GM20000 (cell line): ENCODE measurements at places on chromosomes 6 and 20.

DNA sequence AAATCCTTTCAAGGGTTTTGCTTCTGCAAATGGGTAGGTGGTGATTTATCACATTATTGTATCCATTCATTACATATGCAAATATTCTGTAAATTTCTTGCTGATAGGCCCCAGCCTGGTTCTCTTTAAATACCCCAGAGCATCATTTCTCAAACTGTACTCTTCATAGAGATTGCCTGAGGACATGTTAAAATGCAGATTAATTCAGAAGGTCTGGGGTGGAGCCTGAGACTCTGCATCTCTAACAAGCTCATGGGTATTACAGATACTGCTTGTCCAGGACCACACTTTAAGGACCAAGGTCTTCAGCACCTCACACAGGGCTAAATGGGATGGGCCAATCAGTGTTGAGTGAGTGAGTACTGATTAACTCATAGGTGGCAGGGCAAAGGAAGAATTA is 46.3 kb downstream of the PKHD1 start:
- DNase-seq = no peak

DNA sequence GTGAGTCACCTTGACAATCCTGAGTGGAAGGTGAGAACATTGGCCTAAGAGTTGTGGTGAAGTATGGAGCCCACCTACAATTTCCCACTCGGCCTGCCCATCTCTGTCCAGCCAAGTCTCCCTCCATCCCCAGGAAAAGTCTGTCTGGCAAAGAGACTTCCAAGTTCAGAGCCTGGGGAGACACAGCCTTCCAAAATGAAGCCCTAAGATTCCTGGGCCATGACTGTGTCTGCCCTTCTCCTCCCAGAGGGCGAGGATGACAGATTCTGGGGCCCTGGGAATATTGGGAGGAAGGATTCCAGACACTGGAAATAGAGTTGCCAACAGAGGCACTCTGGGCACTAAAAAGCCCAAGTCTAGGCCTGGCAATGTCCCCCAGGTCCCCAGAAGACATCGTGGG is 176.8 kb downstream of the NFATC2 start:
- DNase-seq = no peak

DNA sequence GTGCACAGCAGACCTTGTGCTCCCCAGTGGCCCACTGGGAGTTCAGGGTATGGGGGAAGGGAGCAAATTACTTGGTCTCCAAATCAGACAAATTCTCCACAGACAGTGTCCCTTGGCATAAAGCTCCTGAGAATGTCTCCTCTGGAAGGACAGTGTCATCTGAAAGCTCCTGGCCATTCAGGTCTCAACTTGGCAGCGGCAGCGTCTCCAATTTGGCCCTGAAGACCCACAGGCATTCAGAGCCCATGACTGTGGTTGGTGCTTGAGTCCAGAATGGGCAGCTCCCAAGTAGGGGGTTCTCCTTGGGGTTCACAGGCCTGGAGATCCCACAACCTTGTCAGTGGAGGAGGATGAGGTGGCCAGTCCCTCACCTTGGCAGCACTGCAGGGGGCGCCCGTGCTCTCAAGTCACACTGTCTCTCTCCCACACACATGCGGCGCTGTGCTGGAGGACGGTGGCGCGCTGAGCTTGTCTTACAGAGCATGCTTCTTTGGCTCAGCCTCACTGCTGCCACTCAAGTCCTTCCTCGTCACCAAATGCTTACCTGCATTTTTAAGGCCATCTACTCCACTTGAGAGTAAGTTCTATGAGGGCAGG is 20.7 kb downstream of the DYNLRB1 start:
- no peak for DNase-seq

- no peak for DNase-seq
Observed at GRCh38 chr6:14502551-14502950, 385.0 kb downstream of the CD83 start.

- DNase-seq = no peak
Observed at GRCh38 chr6:146981981-146982380, 222.2 kb upstream of the STXBP5 start.

GRCh38 chr6:163391985-163392384 is 22.5 kb upstream of the QKI start:
- no peak for DNase-seq

GRCh38 chr20:4289875-4290274 is 274.5 kb upstream of the RNF24 start:
- DNase-seq = no peak

DNA sequence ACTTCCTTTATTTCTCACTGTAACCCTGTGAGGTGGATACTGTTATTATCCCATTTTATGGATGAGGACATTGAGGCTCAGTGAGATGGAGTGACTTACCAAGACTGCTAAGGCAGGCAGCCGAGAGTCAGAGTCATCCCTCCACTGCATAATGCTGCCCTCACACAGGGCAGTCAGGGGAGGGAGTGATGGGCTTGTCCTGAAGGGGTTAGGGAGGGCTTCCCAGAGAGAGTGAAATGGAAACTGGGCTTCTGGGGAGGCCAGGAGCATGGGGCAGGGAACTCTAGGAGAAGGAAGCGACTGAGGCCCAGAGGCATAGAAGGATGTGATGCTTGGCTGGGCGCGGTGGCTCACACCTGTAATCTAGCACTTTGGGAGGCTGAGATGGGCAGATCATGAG is 31.1 kb downstream of the TM9SF4 start:
- DNase-seq = no peak

DNA sequence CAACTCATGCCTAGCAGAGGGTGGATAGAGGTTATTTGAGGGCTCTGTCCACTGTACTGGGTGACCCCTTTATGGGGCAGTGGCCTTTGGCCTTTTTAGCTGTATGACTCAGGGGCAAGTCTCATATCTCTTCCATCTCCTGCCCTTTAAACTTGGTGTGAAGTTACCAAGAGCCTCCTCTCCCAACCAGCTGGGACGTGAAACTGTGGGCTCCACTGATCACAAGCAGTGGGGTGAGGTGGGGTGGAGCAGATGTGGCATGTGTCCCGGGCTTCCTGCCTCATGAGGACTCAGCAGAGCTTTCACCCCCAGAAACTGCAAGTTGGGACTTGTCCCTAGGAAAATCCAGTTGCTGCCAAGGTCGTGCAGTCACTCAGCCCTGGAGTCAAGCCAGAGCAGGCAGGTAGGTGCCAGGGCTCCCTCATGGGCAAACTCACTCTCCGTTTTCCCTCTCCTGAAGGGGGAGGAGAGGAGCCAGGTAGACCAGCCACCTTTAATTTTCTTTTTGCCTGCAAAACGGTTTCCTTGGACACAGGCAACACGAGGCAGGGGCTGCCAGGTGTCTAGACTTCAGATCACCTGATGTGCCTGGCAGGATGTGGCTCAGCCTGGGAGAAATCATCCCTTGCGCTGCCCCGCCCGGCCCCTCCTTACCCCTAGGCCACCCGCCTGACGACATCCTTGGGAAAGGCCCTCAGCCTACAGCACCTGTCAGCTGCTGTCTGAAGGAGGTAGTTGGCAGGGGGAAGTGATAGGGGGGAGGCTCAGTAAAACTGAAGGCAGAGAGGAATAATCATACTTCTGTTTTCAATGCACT is 4.0 kb downstream of the CDKN1A start:
- peak; percentile 63 for DNase-seq

DNA sequence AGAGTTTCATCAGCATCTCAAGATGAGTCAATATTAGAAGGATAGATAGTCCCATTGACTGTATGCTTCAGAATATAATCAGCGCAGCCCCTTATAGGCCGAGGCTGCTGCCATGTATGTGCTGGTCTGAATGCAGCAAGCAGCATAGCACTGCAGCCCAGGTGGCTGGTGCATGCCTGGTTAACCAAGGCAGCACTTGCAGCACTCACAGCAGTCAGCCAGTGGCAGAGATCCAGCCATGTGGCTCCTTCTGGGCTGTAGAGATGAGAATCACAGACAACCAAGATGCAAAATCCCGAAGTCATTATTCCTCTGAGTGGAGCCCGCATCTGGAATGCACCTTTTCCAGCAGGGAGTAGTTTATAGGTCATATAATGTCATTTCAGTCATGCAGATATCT is 251.9 kb downstream of the UST start:
- DNase-seq = no peak

DNA sequence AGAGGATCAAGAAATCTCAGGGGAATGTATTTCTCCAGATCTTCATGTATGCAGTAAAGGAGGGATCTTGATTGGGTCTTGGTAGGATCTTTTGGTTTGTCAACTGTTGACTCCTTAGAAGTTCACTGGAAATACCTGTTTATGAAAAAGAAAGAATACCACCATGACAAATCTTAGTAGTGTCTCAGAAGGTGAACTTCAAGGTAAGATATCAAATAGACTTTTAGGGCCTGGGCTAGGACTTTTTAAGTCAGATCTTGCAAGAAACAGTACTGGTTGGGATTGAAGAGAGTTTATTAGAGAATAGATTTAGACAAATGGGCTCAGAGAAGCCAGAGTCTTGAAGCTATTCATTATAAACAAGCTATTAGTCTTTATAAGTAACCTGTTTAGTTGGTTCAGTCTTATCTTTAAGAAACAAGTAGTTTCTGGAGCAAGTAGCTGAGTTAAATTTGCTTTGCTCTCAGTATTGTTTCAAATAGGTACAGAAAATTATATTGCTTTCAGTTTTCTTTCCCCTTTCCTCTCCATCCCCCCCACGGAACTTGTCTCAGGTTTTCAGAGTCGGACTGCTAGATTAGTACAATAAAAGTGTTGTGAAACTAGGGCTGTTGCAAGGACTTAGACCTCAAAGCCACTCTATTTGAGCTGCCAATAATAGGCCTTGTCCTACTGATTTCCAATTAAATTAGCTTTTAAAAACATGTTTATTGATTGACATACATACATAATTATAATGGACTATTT is 529.1 kb upstream of the CITED2 start:
- peak; percentile 58 for DNase-seq

- peak; percentile 53 for DNase-seq
Observed at GRCh38 chr6:160102956-160103824, 18.4 kb upstream of the SLC22A1 start.

- DNase-seq = no peak
Observed at GRCh38 chr6:39914239-39914638, 20.0 kb downstream of the MOCS1 start.

DNA sequence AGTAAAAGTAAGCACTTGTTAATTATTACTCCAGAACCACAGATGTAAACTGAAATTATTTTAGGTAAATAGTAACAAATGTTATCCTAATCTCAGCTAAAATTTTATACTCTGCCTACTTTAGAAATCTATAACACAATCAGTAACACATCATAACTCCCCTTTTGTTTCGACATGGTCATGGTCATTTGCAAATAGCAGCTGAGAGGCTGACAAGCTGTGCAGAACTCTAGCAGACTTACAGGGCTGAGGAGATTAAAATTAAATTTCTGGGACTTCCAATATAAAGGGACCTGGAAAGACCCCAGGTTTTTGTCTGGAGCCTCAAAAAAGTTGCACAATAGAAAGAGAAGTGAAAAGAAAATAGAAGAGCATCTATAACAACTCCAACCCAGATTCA is 88.8 kb downstream of the PRL start:
- no peak for DNase-seq

DNA sequence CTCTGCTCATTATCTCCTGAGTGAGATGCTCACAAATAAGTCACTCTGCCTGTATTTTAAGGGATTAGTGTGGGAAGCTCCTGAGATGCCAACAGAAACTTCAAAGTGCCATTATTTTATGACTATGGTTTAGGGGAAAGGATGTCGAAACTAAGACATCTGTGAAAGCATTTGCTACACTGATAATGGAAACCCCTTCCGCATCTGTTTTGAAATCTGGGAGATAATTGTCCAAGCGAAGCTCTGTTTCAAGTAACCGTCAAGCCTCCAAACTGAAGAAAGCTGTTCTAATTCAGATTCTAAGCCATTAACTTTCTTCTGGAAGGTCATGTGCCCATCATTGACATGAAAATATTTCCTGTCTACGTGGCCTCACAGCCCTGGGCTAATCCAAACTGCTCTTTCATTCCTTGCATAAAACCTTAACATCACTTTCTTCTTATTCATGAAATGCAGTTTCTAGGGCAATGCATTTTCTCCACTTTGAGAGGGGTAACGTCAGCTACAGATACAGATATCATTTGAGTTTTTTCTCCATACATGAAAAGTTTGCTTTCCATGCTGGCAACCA is 932.0 kb downstream of the C6orf118 start:
- no peak for DNase-seq

DNA sequence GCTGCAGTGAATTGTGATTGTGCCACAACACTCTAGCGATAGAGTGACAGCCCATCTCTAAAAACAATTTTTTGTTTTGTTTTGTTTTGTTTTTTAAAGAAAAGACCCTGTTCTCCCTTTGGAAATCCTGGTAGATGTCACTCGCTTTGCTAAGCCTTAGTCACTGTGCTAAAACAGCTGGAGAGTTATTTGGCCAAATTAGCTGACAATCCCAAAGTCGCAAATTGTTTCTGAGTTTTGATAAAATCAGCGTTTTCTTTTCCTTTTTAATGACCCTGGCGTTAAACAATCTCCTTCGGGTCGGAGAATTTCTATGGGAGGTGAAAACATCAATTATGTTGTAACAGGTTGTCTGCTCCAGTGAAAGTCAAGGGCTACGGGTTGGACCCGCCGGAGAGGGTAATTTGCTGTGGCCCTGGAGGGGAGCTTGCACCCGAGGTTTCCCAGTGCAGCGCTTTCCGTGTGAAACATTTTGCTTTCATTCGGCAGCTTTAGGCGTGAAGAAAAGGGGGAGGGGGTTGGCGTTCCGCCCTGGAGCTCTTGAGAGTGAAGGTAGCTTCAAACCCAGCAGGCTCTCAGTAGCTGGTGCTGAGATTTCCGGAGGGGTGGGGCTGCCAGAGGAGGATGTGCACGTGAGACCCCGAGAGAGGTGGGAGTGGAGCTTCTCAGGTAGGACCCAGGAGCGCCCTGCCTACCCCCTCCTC is 296.6 kb downstream of the PHACTR1 start:
- peak; percentile 22 for DNase-seq

- DNase-seq = no peak
Observed at GRCh38 chr6:118408863-118409262, 139.2 kb upstream of the PLN start.

DNA sequence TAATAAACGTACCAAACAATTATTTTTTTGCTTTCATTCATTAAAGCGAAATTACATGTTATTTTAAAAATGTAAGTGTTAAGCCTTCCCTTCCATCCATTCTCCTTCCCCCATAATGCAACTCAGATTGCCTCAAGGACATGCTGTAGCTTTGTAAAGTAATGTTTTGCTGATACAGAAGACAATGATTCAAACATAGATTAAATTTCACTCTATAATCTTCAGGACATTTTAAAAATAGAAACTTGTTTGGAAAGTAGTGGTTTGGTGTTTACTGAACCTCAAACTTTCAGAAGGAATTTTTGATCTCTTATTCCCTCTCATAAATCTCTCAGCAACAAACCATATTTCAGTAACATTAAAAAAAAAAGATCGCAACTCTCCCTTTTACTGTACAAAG is 350.9 kb upstream of the HSF2 start:
- DNase-seq = no peak
